ENCODE measurements at places on chromosomes 13 and 19. TPM values are rescaled to one million over a fixed set of nuclear protein-coding genes. Genes with fewer than 3 reads are reported as not detected.

Gene CA11
- 6.3 TPM for polyA plus RNA-seq

Gene SIAH3
- polyA plus RNA-seq, result 0.17 TPM

GRCh38 chr19:35109395-35110112 is 6.1 kb upstream of the FXYD3 start:
- no peak for DNase-seq

GRCh38 chr19:40758491-40758890 is 7.5 kb downstream of the SNRPA start:
- no peak for DNase-seq

Gene ZNF329
- 8.2 TPM for polyA plus RNA-seq

DNA sequence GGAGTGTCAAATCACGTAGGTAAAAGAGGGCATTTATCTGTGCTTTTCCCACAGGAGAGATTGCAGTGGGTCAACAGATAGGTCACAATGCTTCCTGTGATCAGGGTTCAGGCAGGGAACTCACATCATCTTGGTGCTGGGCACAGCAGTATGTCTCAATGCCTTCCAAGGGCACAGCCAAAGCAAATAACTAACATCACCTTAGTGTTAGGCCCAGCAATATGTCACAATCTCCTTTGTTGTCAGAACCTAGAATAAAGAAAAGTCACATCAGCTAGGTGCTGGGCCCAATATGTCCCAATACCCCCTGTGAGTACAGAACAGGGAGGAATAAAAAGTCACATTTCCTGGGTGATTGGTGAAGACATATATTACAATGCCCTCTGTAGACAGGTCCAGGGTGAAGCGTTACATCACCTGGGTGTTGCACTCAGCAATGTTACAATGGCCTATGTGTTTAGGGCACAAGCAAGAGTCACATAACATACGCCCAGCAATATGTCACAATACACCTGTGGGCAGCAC is 11.4 kb upstream of the ZNF724 start:
- DNase-seq, result no peak

Measured in naive thymus-derived CD4-positive, alpha-beta T cell (primary cell).